ENCODE measurements at places on chromosomes 6 and 20. TPM values are rescaled to one million over a fixed set of nuclear protein-coding genes. Genes with fewer than 3 reads are reported as not detected.

- H3K4me1 ChIP-seq = peaks cover 3% of the 10 kb centered on the region
- no peak for DNase-seq
- H3K27ac ChIP-seq = no peak overlapping the region
- H3K36me3 ChIP-seq = 0 out of 3 replicates have a peak, but pooled peaks cover 8% of the 10 kb centered on the region
Observed at GRCh38 chr6:15426395-15426794, 180.5 kb downstream of the JARID2 start.

DNA sequence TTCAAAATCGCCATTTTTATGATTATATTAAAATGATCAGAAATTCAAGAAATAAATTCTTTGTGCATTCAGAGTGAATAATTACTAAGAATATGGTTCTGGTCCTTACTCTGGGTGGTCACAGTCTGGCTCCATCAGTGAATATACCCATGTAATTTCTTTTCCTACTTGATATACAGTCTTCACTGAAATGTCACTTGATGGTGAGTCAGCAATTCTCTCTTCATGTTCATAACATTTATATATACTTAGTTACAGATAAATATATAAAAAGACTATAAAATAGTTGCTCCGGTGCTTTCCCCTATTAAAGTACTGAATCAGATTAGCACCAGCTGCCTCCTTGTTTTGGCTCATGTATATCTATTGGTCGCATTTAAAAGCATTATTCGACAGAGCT lies 56.4 kb upstream of the MTRF1L start:
- H3K27me3 ChIP-seq = no peaks in the 10 kb centered on the region
- H3K4me3 ChIP-seq = no peak overlapping the region
- H3K27ac ChIP-seq = no peak overlapping the region
- H3K36me3 ChIP-seq = no peaks in the 10 kb centered on the region

DNA sequence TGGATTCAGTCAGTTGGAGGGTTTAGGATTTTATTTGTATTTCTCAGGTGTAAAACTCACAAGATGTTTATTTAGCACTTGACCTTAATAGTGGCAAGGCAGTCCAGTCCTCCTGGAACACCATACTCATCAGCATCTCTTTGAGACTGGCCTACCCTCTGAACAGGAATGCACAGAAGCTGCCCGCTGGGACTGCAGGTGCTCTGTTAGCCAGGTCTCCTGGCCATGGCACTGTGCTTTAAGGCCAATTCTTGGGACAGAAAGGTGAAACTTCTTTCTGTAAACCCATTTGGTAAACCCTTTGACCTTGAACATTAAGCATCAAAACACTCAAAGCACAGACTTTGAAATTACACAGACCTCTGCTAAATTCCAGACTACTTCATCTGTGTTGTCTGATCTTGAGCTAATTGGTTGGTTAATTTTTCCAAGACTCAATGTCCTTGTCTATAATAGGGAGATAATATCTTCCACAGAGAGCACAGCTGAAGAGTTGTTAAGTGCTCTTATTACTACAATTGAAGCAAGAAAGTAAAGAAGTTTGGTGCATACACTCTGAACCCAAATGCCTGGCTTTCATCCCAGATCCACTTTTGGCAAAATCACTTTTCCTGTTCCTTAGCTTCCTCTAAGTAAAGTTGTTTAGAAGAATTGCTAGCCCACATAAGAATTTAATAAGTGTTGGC lies 54.9 kb upstream of the NT5E start:
- no peaks in the 10 kb centered on the region for H3K27me3 ChIP-seq
- H3K27ac ChIP-seq = no peak overlapping the region
- H3K4me1 ChIP-seq = no peaks in the 10 kb centered on the region
- no peaks in the 10 kb centered on the region for H3K36me3 ChIP-seq
- no peak overlapping the region for H3K4me3 ChIP-seq
- DNase-seq = no peak

DNA sequence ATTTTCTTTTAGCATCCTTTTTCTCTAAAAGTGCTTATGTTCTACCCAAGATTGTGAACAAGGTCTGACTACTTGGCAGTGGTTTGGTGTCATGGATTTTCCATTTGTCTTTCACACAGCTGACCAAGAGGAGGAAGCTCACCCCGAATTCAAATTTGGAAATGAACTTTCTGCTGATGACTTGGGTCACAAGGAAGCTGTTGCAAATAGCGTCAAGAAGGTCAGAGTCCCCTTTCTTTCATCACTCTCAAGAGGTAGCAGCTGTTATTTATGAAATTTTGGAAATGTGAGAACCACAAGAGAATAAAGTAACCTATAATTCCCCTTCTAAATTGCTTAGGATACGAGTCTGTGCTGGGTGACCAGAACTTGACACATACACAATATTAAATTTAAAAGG lies 113.0 kb upstream of the LAMP5 start:
- H3K4me1 ChIP-seq = no peaks in the 10 kb centered on the region
- no peak overlapping the region for H3K4me3 ChIP-seq
- no peaks in the 10 kb centered on the region for H3K36me3 ChIP-seq
- no peak for DNase-seq
- no peak overlapping the region for H3K27ac ChIP-seq

GRCh38 chr20:6265204-6265904 lies 142.5 kb upstream of the FERMT1 start:
- no peaks in the 10 kb centered on the region for H3K4me1 ChIP-seq
- no peaks in the 10 kb centered on the region for H3K27me3 ChIP-seq
- H3K27ac ChIP-seq = no peak overlapping the region

DNA sequence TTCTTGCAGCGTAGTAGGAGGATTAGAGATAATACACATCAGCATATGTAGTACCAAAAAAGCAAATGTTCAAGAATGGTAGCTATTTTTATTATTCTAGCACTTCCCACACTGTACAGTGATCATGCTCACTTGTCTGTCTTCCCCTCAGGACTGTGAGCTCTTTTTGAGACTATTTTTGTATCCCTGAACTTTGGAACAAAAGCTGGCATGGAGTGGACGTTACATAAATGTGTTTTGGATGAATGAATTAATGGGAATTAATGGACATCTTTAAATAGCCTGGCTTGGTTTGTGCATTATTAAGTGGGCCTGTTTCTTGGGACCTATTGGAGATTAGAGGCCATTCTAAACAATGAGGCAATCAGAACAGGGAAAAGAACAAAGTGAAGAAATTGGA lies 243.7 kb downstream of the CD83 start:
- no peak overlapping the region for H3K4me3 ChIP-seq
- H3K36me3 ChIP-seq = no peaks in the 10 kb centered on the region
- H3K27ac ChIP-seq = no peak overlapping the region

DNA sequence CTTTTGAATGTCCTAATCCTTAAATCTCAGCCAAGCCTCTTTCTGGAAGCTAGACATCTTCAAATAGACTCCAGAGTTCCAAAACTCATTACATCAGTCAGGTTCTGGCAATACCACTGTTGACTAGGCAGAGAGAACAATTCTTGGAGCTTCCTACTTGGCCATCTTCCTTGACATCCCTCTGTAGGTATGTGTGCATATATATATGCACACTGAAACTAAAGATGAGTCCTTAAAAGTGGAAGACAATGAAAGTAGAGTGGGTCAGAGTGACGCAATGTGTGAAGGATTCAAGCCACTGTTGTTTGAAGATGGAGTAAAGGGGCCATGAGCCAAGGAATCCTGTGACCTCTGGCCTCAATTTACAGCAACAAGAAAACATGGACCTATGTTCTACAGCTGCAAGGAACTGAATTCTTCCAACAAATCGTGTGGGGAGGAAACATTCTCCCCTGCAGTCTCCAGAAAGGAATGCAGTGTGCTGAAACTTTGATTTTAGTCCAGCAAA lies 18.7 kb upstream of the DUSP22 start:
- no peak for DNase-seq
- peaks cover 9% of the 10 kb centered on the region for H3K27me3 ChIP-seq
- H3K36me3 ChIP-seq = no peaks in the 10 kb centered on the region
- no peaks in the 10 kb centered on the region for H3K4me1 ChIP-seq
- no peak overlapping the region for H3K27ac ChIP-seq

DNA sequence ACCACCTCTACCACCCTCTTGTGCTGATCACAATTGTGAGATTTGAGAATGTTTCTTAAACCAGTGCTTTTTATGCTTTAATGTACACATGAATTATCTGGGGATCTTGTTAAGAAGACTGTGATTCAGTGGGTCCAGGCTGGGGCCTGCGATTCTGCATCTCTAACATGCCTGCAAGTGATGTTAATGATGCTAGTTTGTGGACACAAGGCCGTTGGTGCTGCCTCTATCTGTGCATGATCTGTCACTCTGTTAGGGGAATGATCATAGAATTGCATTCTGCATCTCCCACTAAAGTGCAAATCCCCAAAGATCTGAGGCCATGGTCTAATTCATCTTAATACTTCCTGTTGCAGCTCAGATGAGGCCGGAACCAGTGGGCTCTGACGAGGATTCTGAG lies 746.5 kb downstream of the PTPRT start:
- no peak overlapping the region for H3K4me3 ChIP-seq
- no peaks in the 10 kb centered on the region for H3K4me1 ChIP-seq
- no peak for DNase-seq
- H3K36me3 ChIP-seq = no peaks in the 10 kb centered on the region

GRCh38 chr6:34129753-34130152 lies 16.1 kb downstream of the GRM4 start:
- 0 out of 3 replicates have a peak, but pooled peaks cover 3% of the 10 kb centered on the region for H3K27me3 ChIP-seq
- no peak for DNase-seq
- H3K4me1 ChIP-seq = peaks cover 5% of the 10 kb centered on the region

Gene SLC22A1
- total RNA-seq = 0.54 TPM

Gene DLL1
- total RNA-seq = not detected

Gene DEFB124
- not detected for total RNA-seq

Gene GRM1
- total RNA-seq = not detected

Gene TFEB
- total RNA-seq = 4.7 TPM

Gene SCRT2
- total RNA-seq = 0.75 TPM
